ENCODE measurements at places on chromosomes 6 and 20. TPM values are rescaled to one million over a fixed set of nuclear protein-coding genes. Genes with fewer than 3 reads are reported as not detected.

The DNMT3B gene
- 7.5 TPM for total RNA-seq

DNA sequence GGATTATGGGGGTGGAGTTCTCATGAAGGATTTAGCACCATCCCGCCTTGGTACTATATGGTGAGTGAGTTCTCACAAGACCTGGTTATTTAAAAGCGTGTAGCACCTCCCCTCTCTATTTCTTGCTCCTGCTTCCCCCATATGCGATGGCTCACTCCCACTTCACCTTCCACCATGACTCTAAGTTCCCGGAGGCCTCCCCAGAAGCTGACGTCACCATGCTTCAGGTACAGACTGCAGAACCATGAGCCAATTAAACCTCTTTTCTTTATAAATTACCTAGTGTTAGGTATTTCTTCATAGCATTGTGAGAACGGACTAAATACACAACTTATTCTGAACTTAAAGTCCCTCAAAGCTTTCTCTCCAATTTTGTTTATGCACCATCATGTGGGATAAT lies 163.4 kb upstream of the BMP5 start:
- no peak for DNase-seq

The SLC22A7 gene
- not detected for total RNA-seq

DNA sequence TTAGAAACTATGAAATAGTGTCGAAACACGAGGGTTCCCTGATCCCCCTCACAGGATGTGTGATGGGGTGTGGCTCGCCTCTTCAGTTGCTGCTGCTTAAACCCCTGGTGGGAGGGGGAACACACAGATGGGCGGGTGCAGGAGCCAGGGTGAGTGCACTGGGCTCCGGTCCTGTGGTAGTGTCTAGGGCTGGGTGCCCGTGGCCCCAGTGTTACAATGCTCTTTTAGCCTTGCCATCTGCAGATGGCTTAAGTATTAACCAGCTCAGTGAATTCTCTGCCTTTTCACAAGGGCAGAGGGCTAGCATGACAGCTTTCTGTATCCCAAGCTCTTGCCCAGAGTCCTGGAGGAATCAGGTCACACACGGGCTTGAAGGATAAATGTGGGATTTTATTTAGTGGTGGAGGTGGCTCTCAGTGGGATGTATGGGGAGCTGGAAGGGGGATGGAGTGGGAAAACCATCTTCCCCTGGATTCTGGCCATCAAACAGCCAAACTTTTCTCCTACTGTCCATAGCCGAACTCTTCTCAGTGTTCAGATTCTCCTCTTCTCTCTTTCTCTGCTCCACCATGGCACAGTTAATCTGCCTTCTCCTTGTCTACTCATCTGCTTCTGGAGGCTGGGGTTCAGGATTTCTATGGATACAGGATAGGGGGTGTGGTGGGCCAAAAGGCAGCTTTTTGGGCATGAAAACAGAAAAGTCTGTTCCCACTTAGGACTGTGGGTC lies 659.0 kb downstream of the EPM2A start:
- DNase-seq, result no peak

GRCh38 chr6:120493505-120493904 lies 840.8 kb downstream of the TBC1D32 start:
- DNase-seq, result no peak

GRCh38 chr6:3540253-3540820 lies 83.5 kb upstream of the SLC22A23 start:
- no peak for DNase-seq

GRCh38 chr6:50007819-50008218 lies 14.0 kb downstream of the DEFB110 start:
- no peak for DNase-seq

- no peak for DNase-seq
Measured at GRCh38 chr6:32613475-32613874, 23.7 kb upstream of the HLA-DQA1 start.

GRCh38 chr20:11047559-11047958 lies 373.8 kb upstream of the JAG1 start:
- DNase-seq, result no peak

- DNase-seq, result no peak
Measured at GRCh38 chr6:25934156-25934555, 3.7 kb upstream of the SLC17A2 start.

The FERMT1 gene
- total RNA-seq, result 24.7 TPM

- no peak for DNase-seq
Measured at GRCh38 chr20:31617432-31618104, 12.5 kb downstream of the ID1 start.

- DNase-seq, result no peak
Measured at GRCh38 chr6:147283460-147283859, 79.2 kb downstream of the STXBP5 start.

The MROH8 gene
- 4.9 TPM for total RNA-seq

DNA sequence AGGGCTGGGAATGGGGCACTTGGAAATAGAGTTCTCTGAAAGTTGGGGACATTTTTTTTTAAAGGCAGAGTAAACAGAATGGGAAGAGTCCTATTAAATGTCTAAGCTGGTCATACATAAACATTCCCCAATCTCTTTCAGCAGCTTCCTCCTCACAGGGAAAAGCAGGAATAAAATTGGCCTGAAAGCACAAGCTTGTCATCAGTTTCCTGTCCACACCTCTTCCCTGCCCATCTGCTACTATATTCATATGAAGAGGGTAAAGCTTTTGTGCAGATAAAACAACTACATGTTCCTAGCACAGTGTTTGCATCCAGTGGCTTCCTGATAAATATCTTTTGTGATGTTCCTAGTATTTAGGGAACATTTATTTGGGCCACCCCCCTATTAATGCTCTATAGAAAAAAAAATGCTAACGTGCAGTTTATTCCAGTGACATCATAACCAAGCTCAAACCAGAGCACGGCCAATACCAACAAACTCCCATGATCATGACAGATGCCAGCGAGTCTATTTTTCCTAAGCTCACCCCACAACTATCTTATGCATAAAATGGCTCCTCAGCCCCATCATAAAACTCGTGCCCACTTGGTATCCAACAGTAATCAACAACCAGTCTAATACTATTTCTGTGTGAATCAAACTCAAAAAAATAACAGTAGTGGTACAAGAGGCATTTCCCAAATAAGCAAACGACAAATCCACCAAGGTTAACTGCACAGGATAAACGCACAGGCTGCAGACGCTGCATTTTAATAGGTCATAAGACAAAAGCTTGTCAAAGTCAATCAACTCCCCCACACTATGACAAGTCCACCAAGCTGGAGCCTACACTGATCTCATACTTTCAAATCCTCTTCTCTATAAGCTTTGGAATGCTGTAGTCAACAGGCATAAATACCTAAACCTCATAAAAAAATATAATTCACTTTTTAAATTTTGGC lies 95.3 kb downstream of the EPB41L2 start:
- no peak for DNase-seq

DNA sequence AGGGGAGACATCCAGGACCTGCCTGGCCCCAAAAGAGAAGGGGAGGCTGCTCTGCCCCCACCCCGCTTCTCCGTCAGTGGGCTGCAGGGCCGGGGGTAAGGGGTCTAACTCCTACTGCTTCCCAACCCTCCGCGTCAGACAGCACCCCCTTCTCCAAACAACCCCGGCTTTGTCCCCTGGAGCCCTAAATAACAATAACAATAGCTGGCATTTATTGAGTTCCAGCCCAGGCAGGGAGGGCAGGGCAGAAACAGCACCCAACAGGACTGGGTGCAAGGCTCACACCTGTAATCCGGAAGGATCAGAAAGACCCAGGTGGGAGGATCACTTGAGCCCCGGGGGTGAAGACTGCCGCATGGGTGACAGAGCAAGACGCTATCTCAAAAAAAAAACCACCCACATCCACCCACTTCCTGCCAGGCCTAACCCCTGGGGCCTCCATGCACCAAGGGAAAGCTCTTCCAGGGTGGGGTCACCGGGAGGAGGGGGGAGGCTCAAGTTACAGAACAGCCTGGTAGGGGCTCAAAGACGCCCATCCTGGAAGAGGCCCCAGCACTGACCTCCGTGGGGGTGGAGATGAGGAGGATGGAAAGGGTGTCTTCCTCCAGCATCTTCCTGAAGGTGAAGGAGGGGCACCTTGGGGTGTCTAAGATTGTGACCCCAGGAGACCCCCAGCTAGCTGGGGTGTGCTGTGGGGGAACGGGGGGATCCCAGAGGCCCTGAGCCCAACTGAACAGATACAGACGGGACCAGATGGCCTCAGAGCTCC lies 1.3 kb upstream of the FNDC11 start:
- DNase-seq, result no peak

- no peak for DNase-seq
Measured at GRCh38 chr6:123716506-123716905, 79.8 kb upstream of the TRDN start.

The BCAS1 gene
- total RNA-seq, result 0.20 TPM

The SPATS1 gene
- not detected for total RNA-seq

GRCh38 chr6:84696166-84696565 lies 68.2 kb downstream of the TBX18 start:
- no peak for DNase-seq

DNA sequence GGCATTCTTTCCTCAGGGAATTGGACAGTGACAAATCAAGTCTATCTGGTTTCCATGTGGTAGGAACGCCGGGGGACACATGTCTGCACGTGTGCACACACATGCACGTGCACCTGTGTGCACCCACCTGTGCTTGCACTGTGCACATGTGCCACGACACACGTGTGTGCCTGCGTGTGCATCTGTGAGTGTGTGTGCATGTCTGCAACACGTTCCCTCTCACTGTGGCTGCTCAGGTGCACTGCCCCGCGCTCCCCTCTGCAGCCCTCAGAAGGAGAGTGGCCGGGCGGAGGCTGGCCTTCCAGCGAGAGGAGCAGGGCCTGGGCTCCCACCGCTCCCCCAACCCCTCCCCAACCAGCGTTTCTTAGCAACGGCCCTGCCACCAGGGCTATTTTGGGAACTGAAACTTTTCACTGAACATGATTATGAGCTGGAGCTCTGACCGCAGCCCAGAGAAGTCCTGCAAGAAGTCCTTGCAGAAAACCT lies 147.8 kb downstream of the PHACTR3 start:
- no peak for DNase-seq

GRCh38 chr6:20200761-20201630 lies 11.3 kb downstream of the MBOAT1 start:
- no peak for DNase-seq

DNA sequence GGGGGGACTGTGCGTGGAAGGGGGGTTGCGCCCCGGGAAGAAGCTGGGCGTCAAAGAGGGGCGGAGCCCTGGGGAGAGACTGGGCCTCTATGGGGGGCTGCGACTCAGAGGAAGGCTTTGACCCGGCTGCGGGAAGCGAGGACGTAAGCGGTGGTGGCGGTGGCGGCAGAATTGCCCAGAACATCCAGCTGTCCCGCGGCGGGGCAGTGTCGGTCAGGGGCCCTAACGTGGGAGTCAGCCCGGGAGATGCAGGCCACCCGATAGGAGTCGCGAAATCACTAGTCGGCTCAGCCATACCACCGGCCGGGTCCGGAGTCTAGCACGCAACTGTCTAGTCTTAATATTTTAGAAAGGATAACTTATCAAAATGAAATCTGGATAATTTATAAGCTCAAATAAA lies 387.6 kb upstream of the EYS start:
- DNase-seq, result no peak

DNA sequence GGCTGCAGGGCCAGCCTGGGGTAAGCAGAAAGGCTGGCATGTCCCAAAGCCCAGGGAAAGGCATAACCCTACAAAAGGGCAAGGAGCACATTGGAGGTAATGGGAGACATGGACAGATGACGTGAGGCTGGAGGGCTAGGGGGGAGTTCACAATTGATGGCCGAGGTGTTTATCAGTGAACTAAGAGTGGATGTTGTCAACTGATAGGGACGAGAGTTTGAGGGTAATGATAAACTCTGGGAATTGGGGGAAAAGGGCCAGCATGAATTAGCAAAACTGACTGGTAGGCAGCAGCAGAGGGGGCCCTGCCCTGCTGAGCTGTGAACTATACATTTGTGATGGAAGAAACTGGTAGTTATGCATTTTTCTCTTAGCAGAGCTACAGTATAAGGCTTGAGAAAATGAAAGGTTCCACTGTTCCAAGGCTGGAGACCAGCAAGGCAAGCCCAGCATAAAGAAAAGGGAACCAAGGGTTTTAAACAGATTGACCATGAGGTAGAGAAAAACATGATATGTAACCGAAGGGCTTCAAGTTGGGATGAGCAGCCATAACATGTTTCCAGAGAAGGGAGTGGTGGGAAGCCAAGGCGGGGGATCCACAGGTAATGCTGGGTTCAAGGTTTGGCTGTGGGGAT lies 98.1 kb upstream of the MLN start:
- no peak for DNase-seq

- no peak for DNase-seq
Measured at GRCh38 chr6:32397252-32397920, 9.6 kb downstream of the BTNL2 start.

The TBXT gene
- not detected for total RNA-seq

DNA sequence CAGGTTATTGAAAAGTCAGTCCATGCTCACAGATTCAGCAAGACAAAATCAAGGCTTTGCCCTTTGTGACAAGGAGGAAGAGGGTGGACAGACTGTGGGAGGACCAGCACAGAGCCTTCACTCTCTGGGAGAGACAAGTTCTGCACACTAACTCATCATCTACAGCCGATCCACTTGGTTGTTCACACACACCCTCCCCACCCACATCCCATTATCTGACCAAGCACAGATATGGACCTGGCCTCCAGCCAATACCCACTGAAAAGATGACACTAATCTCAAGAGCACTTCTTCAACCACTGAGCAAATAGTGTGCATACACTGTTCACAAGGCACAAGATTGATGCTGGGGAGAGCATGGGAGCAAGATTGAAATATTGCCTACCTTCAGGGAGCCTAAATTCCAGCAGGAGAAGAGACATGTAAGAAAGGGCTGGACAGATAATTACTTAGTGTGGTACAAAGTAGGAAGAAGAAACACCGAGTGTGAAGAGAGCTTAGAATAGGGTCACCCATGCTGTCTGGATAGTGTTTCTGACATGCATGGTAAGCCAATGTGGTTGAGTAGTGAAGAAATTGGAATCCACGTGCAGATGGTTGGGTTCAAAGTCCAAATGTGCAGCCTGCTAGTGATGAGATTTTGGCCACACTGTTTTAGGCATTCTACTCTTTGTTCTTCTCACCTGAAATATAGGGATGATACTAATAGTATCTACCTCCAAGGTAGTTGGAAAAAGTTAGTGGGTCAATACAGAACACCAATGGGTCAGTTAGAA lies 21.7 kb upstream of the IL17A start:
- no peak for DNase-seq

The GSTA3 gene
- total RNA-seq, result not detected

The LY6G6C gene
- 1.4 TPM for total RNA-seq

The SAMHD1 gene
- total RNA-seq, result 10.3 TPM

The SMLR1 gene
- not detected for total RNA-seq

- no peak for DNase-seq
Measured at GRCh38 chr20:44032583-44033331, 118.1 kb downstream of the TOX2 start.

The ANKRD66 gene
- not detected for total RNA-seq

- no peak for DNase-seq
Measured at GRCh38 chr20:17533396-17533795, 2.2 kb upstream of the BFSP1 start.

The HLA-DPA1 gene
- total RNA-seq, result 2.0 TPM

- DNase-seq, result peak; percentile 56
Measured at GRCh38 chr20:19552221-19553180, 205.6 kb upstream of the RIN2 start.

GRCh38 chr6:93471281-93471680 lies 51.9 kb upstream of the EPHA7 start:
- DNase-seq, result no peak

The VSX1 gene
- not detected for total RNA-seq

Measured in mesothelial cell of epicardium (in vitro differentiated cells).